ENCODE measurements at places on chromosomes 3 and 15. TPM values are rescaled to one million over a fixed set of nuclear protein-coding genes. Genes with fewer than 3 reads are reported as not detected.
A peak's percentile ranks its signal among the peaks of the same experiment; 100 is the strongest.

Gene SCAPER
- total RNA-seq, result 12.8 TPM

DNA sequence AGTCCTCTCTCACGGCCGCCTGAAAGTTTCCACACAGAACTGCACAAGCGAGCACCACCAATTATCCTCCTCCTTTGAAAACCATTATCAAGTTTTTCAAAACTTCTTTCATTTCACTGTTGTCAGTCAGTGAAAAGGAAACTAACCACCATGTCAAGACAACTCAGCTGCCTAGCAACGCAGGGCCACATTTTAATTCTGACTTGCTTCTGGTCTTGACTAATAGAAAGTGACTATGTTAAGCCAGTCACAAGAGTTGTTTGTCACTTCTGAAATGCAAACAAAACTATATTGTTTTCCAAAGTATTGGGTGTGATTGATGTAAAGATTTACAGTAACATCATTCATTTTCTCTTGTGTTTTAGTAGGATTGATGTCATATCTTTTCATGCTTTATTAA lies 612.8 kb upstream of the AGTR1 start:
- no peak for DNase-seq

Gene CNBP
- total RNA-seq, result 390 TPM

DNA sequence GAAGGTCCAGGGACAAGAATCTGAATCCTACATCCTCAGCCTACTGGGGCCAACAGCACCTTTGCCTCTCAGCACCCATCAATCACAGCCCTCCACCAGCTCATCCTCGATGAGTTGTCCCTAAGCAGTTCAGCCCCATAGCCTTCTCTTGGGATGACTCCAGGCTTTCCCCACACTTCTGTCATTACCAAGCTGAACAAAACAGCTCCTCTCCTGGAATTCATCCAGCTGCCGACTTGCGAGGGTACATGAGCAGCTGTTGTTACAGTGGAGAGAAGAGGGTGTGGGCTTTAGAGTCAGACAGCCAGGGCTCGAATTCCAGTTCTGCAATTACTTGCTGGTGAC lies 69.0 kb upstream of the THBS1 start:
- DNase-seq, result no peak

GRCh38 chr3:14265246-14265962 lies 86.8 kb downstream of the LSM3 start:
- no peak for DNase-seq

DNA sequence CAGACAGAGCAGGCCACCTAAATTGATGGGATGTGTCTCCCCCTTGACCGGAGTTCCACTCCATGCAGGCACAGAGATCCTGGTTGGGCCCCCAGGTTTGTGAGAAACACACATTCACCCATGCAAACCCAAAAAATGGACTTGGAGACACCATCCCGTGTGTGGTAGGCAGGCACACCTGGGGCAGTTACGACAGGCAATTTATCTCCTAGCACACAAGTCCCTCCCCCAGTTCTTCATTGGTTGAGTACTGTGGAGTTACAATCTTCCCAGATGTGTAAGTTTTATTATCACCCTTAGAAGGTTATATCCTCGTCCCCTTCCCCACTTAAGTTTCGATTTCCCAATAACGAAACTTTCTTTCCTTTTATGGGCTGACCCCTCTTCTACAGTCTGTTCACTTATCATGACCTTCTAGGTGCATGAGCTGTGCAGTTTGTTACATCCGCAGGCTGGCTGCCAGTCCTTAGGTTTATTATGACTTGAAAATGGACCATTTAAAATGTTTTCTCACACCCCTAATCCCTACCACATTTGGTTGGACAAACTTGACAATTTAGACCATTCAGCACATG lies 27.3 kb downstream of the ARL8B start:
- DNase-seq, result no peak

DNA sequence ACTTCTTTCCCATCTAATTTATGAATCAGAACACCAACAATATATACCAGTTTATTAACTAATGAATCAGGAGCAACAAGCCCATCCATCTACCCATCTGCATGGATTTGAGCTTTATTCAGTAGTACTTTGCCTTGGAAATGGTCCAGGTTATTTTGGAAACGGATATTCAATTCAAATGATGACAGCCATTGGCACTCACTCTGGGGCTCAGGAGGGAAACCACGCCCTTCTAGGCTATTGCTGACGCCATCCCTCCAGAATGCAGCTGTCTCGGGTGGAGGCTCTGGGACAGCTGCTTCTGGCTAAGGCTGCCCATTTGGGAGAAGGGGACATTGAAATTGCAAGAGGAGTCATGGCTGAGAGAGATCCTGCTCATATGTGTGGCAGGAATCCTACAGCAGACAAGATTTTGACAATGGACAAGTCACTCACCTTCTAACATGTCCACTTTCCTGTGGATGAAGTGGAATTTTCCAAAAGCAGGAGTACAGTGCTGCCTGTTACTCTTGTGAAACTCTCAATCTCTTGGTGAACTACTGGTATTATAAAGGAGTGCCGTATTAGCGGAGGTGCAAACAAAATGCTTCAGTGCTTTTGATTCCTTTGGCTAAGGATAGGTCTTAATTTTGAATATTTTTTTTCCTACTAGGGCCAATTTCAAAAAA lies 29.3 kb upstream of the TRAK1 start:
- DNase-seq, result peak; percentile 26
